CD8-positive, alpha-beta T cell (primary cell): ENCODE measurements at places on chromosomes 3 and 15.

GRCh38 chr15:58746174-58746573 lies 3.3 kb downstream of the ADAM10 start:
- DNase-seq: no peak

- no peak for DNase-seq
Observed at GRCh38 chr3:143769616-143770015, 78.7 kb downstream of the SLC9A9 start.

DNA sequence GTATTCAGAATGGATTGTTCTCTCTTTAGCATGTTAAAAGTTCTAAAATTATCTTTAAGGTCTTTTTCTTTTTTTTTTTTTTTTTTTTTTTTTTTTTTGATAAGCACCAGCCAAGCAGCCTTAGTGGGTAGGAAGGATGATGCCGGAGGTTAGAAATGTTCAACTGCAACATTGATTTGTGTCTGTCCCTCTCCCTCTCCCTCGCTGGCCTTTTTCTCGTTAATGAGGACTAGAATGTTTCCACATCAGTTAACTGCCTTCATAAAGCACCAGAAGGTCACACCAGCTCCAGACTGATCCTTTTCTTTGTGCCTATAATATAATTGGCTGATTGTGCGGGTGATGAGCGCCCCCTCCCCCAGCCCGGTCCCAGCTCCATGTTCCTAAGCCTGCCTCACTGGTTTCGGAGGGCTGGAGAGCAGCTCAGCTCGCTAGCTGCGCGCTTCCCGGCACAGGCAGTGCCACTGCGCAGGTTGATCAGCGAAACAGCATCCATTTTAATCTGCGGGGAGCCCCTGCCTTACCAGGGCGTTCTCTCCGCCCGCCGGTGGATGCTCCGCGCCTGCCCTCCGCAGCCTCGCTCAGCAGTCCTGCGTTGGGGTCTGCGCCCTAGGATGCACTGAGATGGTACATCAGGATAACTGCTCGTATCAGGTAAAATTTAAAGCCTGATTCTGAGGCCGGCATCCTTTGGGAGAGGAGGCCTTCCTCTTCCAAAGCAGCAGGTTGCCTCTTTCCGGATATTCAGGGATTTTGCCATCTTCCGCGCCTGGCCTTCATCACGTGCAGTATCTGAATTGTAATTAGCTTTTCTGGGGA lies 148.9 kb upstream of the IL12A start:
- DNase-seq: no peak

- no peak for DNase-seq
Observed at GRCh38 chr3:107985496-107985895, 105.3 kb downstream of the CD47 start.

- DNase-seq: no peak
Observed at GRCh38 chr15:42401544-42402454, 42.5 kb downstream of the CAPN3 start.

DNA sequence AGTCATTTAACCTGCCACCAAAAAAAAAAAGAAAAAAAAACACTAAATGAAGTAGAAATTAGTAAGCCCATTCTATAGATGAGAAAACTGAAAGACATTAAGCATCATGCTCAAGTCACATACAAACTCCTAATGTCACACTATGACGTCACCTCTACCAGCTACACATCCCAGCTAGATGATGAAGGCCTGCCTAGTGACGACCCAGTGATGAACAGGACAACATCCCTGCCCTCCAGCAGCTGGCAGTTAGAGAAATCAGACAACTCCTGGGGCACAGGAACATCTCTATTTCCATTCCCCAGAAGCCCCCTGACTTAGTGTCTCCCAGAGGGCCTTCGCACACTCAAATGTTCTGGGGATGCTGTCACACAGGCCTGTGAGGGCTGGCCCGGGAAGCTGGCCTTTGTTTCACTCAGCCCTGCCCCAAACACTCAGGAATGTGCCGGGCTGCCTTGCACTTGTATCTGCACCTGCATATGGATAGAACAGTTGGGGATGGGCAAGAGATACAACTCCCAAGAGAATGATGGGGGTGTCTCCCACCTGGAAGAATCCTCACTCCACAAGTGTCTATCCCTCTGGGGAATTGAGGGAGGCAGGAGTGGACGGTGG lies 7.0 kb upstream of the HAPLN3 start:
- DNase-seq: no peak

- no peak for DNase-seq
Observed at GRCh38 chr3:110575702-110576101, 495.9 kb upstream of the NECTIN3 start.

GRCh38 chr15:94524565-94524964 lies 293.2 kb downstream of the MCTP2 start:
- no peak for DNase-seq

DNA sequence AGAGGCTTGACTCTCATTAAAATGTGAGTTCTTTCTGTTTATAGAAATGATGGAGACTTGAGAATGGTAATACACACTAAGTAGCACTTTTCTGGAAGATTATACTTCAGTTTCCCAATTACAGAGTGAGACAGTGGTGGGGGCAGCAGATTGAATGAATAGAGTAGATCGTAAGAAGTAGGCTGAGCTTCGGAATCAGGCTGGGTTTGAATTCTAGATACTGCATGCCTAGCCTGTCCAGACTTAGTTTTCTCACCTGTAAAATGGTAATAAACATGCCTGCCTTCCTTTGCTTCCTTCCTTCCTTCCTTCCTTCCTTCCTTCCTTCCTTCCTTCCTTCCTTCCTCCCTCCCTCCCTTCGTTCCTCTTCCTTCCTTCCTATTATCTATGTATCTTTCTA lies 8.1 kb downstream of the IL1RAP start:
- DNase-seq: no peak

DNA sequence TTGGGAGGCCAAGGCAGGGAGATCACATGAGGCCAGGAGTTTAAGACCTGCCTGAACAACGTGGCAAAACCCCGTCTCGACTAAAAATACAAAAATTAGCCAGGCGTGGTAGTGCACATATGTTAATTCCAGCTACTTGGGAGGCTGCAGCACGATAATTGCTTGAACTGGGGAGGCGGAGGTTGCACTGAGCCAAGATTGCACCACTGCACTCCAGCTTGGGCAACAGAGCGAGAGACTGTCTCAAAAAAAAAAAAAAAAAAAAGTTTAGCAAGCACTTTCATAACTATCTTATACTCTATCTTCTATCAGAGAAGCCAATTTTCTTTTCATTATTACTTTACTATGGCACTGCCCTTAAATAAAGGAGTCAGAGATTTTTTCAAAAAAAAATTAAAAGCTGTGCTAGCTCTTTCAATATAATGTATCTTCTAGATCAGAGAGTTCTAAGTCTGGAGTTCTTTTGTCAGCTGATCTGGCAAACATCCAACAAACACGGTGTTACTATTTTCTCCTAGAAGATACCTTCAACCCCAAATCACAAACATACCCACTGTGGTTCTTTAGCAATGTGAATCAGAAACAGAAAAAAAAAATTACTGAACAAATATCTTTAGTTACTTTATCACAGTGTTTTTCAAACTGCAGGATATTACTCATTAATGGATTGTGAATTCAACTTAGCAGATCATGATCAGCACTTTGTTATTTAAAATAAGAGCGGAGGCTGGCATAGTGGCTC lies 3.0 kb downstream of the ZNF770 start:
- DNase-seq: no peak

- DNase-seq: peak; percentile 53
Observed at GRCh38 chr15:90184786-90185704, 16.1 kb upstream of the SEMA4B start.

DNA sequence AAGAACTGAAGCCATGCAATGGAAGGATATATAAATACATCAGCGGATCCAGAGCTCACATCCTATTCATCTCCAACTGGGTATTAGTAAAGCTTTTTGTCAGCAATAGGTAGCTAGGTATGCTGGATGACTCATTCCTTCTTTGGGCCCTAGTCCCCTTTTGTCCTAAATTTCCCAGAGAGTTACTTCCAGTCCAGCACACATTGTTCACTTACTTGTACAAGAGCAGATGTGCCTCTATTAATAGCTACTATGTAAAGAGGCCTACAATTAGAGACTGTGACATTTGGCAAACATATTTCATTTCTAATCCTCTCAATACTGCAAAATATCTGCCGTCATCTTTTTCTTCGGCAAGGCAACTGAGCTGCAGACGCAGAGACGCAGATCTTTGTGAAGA lies 1.7 kb upstream of the SLC4A7 start:
- no peak for DNase-seq

GRCh38 chr3:16888356-16888755 lies 3.6 kb downstream of the PLCL2 start:
- no peak for DNase-seq

GRCh38 chr3:55616803-55617202 lies 129.7 kb upstream of the WNT5A start:
- no peak for DNase-seq

GRCh38 chr3:3170998-3171397 lies 8.5 kb downstream of the CRBN start:
- DNase-seq: no peak

DNA sequence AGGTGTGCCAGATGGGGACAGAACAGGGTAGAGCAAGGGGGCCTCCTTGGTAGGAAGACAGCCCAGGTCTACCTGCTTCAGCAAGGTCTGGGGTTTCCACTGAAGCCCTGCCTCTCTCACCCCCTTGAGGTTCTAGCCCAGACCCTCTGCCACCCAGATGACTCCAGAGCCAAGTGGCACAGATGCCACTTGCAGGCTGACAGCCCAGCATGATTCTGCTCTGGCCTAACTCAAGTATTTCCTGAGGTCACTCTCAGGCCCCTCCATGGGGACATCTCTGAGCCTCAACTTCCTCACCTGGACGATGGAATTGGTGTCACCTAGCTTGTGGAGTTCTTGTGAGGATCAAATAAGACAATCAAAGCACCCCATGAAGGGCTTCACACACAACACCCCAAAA lies 23.9 kb downstream of the PLXNB1 start:
- DNase-seq: no peak

DNA sequence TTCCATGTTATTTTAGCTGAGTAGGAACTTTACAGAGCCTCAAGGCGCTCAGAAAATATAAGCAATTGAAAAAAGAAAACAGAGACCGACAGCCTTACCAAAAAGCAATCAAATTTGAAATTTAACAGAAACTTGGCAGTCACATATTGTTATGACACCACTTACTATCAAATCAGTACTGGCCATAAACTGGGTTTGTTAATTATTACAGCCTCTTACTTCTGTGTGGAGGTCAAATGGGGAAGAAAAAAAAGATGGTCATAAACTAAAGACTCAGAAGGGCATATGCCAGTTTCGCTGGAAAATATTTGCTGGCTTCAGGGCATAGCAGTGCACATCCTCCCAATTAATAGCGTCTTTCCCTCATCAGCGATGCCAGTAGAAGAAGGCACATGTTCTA lies 45.5 kb upstream of the SUCLG2 start:
- no peak for DNase-seq

- DNase-seq: no peak
Observed at GRCh38 chr3:58167431-58168351, 43.1 kb downstream of the DNASE1L3 start.

DNA sequence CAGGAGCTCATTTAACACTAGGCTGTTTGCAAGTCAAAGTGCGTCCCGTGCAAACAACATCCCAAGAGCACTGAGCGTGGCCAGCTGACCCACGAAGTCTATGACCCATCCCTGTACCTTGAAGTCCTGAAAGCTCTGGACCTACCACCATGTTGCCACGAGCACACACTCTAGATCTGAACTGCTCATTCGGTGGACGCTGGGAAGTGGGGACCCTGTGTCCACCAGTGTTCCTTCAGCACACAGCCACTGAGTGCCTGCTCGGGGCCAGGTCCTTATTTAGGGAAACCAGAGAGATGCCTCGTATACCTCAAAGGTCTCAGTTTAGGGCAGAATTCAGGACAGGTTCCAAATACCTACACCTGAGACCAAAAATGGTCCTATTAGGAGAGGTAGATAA lies 236.9 kb downstream of the XXYLT1 start:
- DNase-seq: no peak

- no peak for DNase-seq
Observed at GRCh38 chr3:190073264-190074008, 47.3 kb downstream of the P3H2 start.

DNA sequence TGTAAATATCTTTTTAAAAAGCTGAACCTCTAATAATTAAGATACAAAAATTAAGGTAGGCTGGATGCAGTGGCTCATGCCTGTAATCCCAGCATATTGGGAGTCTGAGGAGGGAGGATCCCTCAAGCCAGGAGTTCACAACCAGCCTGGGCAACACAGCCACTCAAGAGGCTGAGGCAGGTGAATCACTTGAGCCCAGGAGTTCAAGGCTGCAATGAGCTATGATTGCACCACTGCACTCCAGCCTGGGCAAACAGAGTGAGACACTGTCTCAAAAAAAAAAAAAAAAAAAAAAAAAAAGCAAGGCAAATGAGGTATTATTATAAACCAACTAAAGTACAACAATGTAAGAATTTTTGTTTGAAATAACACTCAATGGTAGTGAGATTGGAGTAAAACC lies 47.6 kb downstream of the EFHB start:
- DNase-seq: no peak

DNA sequence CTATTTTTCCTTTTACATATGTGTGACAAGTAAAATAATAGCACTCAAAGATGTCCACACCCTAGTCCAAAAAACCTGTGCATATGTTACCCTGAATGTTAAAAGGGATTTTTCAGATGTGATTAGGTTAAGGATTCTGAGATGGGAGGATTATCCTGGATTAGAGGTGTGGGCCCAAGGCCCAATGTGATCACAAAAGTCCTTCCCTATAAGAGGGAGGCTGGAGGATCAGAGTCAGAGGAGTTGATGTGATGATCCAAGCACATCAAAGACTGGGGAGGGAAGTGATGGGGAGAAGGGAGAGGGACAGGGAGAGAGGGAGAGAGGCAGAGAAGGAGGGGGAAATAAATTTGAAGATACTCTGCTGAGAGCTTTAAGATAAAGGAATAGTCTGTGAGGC lies 512.6 kb downstream of the PLOD2 start:
- no peak for DNase-seq

DNA sequence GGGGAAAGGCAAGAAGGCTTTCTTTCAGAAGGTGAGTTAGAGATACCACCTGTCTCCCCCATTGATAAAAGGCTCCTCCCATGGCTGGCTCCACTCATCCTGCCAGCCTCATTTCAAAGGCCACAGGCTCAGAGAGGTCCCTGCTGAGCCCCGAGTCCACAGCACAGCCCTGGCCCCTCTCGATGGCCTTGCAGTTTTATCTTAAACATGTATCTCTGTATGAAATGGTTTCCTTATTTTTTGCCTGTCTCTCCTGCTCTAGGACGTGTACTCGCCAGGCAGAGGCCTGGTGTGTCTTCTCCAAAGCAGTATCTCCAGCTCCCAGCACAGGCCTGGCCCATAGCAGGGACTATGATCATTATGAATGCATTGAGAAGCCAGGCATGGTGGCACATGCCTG lies 160.5 kb upstream of the NSMCE3 start:
- DNase-seq: no peak

- DNase-seq: peak; percentile 80
Observed at GRCh38 chr3:50192689-50193141, 1.3 kb downstream of the GNAT1 start.

- no peak for DNase-seq
Observed at GRCh38 chr3:180189310-180189648, 152.5 kb upstream of the PEX5L start.

DNA sequence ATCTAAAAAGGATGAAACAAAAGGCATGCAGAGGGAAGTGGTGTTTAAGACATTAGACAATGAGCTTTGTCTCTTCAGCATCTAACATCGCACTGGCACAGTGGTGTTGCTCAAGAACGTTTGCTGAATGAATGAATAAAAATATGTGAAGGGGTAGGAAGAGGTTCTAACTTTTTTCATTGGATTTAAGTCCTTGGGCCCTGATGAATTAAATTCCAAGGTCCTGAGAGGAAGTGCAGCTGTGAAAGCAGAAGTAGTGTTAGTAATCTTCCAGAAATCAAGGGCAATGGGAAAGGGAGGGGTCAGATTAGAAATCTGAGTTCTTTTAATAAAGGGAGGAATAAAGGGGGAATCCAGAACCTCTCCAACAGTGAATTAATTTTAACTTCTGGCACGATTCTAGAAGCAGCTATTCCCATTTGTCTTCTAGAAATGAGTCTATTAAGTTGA lies 29.6 kb downstream of the TLNRD1 start:
- DNase-seq: no peak
